ENCODE measurements at places on chromosomes 2 and 18. TPM values are rescaled to one million over a fixed set of nuclear protein-coding genes. Genes with fewer than 3 reads are reported as not detected.

Gene FAM124B
- polyA plus RNA-seq = 0.90 TPM

Gene STRADB
- polyA plus RNA-seq = 60.3 TPM

Gene MERTK
- 9.2 TPM for polyA plus RNA-seq

Gene TTC39C
- 2.8 TPM for polyA plus RNA-seq

Gene MRPL53
- 157 TPM for polyA plus RNA-seq

Gene LCT
- 0.19 TPM for polyA plus RNA-seq

Gene IL36RN
- polyA plus RNA-seq = not detected

Gene POLR1A
- 3.4 TPM for polyA plus RNA-seq

Gene CYS1
- 276 TPM for polyA plus RNA-seq

Gene SAG
- not detected for polyA plus RNA-seq

Gene NPHP1
- polyA plus RNA-seq = 18.3 TPM

Gene HOXD4
- 12.1 TPM for polyA plus RNA-seq

Gene CNTNAP5
- polyA plus RNA-seq = not detected

Gene CAPN14
- 0.22 TPM for polyA plus RNA-seq

Gene LAMA1
- 10.7 TPM for polyA plus RNA-seq

Gene CDH2
- 6.3 TPM for polyA plus RNA-seq

Gene RAB27B
- 0.32 TPM for polyA plus RNA-seq

Gene REG3A
- polyA plus RNA-seq = not detected

Gene MALL
- polyA plus RNA-seq = 9.7 TPM

Gene DNAJB2
- polyA plus RNA-seq = 128 TPM

Gene ATP6V1B1
- polyA plus RNA-seq = 400 TPM

Gene ASTL
- polyA plus RNA-seq = not detected

Gene PSTPIP2
- 1.3 TPM for polyA plus RNA-seq

Gene SERPINB5
- not detected for polyA plus RNA-seq

Gene BOK
- polyA plus RNA-seq = 22.9 TPM

Gene MTCL1
- polyA plus RNA-seq = 2.5 TPM

Gene VIL1
- 10.5 TPM for polyA plus RNA-seq

Gene CSRNP3
- 3.3 TPM for polyA plus RNA-seq

Gene ITGA6
- polyA plus RNA-seq = 32.8 TPM

Gene ZNF516
- polyA plus RNA-seq = 6.7 TPM

Gene BAZ2B
- polyA plus RNA-seq = 5.1 TPM

Gene TXNDC2
- not detected for polyA plus RNA-seq

Gene CASP10
- polyA plus RNA-seq = 4.5 TPM

Gene MYO7B
- polyA plus RNA-seq = 22.2 TPM
